ENCODE measurements at places on chromosomes 6 and 20.

DNA sequence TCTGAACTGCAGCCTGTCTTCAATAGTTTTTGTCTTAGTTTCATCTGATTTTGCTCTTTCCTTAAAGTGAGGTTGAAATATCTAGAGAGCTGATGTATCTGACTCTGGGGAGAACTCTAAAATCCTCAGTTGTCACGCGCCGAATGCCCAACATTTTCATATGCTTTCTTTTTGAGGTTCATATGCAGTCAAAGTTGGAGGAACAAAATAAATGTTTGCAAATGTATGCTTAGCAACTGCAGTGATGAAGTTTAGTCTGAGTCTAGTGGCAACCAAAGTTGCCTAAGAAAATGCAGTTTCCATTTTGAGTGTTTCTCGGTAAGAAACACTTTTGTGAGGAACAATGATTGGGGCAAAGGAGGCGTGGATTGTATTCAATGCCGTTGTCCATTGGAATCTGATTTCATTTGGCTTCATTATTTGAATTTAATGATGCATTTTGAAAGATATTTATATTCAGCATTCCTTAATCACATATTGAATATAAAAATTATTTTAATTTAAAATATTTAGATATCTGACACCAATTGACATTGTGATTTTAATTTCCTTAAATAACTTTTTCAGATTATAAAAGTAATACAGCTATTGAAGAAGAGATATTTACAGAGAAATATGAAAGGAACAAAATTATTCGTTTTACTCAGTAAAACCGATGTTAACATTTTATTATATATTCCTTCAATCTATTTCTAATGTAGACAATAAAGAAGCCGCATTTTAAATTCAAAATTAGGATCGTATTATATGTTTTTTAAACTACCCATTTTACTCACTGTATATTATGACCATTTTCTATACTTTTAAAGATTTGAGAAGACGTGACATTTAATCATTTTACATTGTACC lies 122.0 kb downstream of the PLEKHG1 start:
- DNase-seq = no peak

DNA sequence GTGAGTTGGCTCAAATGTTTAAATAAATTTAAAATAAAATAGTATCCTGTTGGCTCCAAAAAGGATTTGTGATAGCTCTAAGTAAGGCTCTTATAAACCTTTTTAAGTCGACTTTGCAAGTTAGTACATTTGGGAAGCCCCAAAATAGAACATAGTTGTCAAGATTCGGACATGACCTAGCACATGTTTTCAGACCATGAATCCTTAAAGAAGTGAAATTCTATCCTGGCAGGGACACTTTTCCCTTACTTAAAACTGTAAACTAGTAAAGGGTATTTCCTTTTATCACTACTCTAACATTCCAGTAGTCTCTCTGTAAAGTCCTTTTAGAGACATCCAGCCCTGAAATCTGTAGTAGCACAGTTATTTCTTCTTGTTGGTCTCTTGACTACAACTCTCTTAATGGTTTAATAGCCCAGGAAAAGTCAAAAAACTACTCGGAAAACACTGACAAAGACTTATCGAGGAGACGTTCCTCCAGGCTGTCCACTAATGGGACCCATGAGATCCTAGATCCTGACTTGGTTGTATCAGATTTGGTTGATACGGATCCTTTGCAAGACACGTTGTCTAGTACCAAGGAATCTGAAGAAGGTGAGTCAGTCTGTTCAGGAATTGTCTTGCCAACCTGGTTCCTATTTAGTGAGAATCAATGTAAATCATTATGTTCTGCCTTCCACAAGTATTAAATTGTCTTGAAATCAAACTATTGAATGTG lies 83.6 kb downstream of the SCAND1 start:
- DNase-seq = no peak

- DNase-seq = no peak
Measured at GRCh38 chr20:33119725-33120720, 40.6 kb downstream of the BPIFB4 start.

DNA sequence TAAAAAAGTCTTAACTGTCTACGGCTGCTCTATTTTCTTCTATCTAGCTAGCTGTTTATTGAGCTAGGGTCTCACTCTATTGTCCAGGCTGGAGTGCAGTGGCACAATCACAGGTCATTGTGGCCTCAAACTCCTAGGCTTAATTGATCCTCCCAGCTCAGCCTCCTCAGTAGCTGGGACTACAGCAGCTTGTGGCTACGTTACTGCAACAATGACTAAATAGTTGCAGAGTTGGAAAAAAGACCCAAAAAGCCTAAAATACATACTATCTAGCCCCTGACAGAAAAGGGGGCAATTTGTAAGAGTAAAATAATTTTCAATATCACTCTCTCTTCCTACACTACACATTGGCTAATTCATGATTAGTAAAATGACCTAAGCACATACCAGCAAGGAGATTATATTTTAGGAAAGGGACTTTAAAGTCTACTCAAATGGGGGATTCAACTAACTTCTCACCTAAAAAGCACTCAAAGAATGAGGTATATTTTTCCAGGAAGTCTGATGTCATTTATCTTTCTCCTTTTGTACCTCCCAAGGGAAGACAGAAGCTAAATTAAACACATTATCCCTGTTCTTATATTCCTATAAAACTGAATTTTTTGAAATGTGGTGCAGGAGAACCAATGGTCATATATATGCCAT lies 82.8 kb downstream of the ZMYND8 start:
- DNase-seq = no peak

- no peak for DNase-seq
Measured at GRCh38 chr6:68559716-68560115, 75.4 kb upstream of the ADGRB3 start.

DNA sequence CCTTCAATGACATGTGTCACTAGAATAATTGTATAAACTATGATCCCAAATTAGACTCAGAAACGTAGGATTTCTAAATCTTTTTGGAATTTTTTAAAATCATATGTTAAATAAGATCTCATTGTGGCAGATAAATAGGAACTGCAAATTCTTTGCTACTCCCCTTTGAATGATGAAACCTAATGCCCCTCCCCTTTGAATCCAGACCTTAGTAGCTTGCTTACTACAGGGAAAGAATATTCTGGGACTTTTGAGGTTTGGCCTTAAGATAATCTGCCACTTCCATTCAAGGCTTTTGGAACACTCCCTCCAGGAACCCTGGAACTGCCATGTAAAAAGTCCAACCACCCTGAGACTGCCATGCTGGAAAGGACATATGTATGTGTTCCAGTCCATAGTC lies 7.1 kb downstream of the TDP2 start:
- no peak for DNase-seq

DNA sequence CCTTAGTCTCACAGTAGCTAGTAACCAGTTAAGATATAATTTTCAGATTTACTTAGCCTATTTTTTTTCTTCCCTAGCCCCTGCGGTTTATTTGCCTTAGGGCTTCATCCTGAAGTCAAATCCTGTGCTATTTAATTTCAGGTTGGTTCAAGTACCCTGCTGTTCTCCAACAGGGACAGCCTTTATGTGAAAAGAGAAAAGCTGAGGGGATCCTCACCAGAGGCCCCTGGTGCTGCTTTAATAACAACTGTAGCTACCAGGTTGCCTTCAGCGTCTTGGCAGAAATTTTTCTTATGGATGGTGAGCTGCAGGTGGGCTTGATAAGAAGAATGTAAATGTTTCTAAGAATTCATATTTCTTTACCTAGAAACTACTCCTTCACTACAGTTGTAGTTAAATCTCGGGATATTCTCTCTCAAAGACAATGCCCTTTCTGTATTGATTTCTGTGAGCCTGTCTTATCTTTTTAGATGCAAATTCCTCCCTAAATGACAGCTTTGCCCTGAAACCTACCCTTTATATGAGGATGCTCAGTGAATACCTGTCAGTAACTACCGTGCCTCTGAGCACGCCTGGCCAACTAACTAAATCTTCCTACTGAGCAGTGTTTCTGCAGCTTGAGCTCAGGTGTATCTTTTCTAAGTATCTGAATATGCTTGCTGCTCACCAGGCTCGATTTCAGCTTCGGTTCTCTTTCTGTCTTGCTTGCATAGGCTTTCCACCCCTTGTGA lies 320.5 kb downstream of the MMUT start:
- DNase-seq = no peak

DNA sequence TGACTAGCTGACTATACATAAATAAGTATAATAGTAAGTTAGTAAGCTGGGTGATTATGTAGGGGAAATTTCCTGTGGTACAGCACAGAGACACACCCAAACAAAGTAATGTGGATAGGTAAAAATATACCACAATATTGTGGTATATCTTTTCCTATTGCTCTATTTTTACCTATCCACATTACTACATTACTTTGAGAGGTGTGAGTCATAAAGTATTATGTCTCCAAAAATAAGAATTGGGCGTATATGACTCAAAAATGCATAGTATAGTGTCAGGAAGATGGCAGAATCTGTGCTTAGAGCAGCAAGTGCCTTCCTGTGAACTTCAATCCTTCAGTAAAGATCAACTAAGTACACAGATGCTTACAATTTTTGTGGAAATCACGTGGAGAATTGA lies 2.7 kb upstream of the SIRPG start:
- no peak for DNase-seq

Measured in effector memory CD8-positive, alpha-beta T cell (primary cell).